ENCODE measurements at places on chromosomes 2 and 18.

DNA sequence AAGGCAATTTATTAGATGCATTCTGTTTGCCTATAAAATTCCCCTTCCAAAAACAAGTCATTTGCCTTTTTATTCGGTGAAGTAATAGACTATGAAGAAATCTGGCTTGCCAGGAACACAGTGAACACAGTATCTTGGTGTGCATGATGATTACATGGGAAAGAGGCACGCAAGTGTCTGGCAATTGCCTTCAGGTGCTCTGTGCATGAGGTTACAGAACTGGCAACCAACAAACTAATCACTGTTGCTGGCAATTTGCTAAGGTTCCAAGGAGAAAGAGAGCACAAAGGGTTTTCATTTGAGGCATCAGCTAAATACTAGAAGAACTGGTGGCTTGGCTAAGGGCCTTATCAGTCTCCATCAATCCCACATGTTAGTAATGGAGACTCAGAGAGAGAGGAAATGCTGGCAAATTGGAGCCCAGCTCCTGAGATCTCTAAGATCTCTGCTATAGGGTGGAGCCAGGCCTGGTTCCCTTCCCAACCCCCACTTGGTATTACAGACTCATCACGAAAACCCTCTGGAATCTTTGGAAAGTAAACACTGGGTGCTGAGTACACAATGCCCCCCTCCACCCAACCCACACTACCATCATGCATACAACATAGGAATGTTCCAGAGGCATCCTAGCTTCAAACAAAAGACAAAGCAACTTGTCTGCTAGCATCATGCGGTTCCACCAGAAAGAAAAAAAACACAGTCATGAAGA, 10.4 kb downstream of the RNF152 start:
- no peak for DNase-seq

GRCh38 chr2:3076848-3077642, 300.6 kb downstream of the EIPR1 start:
- DNase-seq, result no peak

- no peak for DNase-seq
These were observed 23.3 kb downstream of the EPB41L5 start for GRCh38 chr2:120036145-120036544.

DNA sequence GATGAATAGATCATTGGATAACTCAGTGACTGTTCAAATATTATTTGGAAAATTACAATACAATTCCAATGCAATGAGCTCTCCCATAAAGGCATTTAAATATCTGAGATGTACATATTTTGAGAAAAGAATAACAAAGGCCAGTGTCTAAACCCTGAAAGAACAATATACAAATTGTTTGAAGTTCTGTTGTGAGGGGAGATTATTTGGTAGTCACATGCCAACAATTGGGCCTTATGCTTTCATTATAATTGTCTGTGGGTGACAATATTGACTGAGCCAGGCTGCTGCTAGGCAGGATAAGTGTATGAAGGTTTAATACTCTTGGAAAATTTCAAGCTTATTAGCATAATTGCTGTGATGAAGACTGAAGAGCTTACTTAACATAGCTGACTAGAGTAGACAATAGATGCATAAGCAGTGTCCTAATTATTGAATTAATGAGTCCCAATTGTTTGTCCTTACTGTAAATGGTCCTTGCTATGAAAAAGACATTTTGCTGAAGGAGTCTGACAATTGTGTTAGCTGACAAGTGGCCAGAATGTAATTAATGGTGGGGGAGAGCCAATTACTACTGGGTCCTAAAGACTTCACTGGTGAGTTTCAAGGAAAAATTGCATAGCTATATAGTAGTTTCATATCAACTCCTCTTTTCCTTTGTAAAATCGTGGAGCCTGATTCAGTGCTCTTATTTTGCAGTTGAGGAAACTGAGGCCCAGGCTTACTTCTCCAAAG, 5.0 kb upstream of the SMAD2 start:
- no peak for DNase-seq

DNA sequence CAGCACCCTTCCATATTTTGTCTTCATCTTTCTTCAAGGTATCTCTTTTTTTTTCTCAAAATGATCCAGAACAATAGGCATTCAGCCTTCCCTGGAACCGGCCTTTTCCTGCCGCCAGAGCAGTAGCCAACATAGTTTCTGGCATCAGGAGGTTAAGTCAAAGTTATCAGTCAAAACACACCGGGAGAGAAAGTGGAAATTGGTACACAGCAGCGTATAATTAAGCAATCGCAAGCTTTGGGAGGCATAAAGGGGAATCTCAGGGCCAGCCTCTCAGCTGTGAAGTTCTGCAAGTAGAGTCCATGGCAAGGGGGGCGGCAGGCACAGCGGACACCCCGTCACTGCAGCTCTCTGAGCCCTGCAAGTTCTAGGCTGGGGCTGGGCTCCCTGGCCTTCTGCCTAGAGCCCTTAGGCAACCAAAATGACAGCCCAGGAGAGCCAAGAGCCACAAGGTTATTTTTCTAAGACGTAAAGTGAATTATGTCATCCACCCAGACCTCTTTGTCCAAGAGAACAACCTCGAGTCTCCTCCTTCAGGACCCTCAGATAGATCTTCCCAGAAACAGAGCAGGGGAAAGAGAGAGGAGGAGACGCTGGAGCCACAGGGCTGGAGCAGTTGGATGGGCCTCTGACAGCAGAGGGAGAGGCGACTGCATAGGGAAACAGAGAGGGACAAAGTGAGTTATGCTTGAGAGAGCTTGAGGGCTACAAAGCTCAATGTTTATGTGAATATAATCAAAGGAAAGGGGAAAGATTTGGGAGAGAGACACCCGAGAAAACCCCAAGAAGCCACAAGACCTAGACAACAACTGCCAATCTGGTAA, 114.7 kb downstream of the BCL2L11 start:
- no peak for DNase-seq

GRCh38 chr2:28407131-28407975, 14.7 kb downstream of the FOSL2 start:
- DNase-seq, result no peak

DNA sequence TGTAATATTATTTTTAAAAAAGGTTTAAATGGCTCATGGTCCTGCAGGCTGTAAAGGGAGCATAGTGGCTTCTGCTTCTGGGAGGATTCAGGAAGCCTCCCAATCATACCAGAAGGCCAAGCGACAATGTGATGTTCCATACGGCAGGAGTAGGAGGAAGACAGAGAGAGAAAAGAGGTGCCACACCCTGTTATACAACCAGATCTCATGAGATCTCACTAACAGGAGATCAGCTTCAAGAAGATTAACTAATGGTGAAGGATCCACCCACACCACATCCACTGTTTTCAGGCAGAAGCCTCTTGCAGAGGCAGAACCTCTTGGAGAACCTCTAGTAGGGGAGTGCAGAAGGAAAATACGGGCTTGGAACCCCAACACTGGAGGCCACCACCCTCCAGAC, 103.9 kb upstream of the TEKT4 start:
- DNase-seq, result no peak

DNA sequence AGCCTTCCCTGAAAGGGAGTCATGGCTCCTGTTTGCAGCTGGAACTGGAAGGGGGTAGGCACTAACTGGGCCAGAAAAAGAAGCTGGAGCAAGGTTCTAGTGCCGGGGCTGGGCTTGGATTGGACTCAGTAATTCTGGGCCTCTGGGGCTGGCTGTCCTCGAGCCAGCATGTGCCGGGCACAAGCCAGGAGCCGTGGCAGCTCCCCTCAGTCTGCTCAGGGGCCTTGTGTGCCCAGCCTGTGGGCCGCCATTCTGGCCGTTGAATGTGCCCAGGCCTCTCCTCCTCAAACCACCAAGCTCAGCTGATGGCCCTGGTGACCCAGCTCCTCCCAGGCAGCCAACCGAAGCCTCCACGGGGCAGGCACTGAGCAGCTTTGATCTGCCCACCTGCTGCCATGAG, 119.6 kb downstream of the KLHL29 start:
- no peak for DNase-seq

DNA sequence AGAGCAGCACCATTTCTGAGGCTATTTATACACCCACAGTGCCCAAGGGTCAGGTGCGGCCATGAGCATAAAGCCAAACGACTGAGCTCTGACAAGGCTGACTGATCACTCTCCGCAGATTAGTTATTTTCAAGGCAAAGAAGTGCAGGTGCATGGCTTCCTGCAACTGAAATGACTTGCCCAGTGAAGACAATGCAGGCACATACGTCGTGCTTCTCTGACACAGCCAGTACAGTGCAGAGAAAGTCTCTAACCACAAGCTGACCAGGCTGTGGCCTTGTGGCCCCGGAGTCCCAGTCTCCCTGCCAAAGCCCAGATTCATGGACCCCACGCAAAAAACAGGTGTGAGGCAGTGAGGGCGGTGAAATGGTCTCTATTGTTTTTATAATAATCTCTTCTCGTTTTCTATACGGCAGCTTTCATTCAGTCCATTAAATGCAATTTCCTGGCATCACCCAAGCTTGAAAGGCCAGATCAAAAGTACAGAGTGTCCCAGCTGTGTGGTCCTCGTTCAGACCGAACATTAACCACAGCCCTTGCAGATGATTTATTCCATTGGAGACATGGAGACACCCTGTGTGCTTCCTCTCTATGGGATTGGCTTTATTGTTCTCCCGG, 447.0 kb upstream of the ID2 start:
- DNase-seq, result no peak

DNA sequence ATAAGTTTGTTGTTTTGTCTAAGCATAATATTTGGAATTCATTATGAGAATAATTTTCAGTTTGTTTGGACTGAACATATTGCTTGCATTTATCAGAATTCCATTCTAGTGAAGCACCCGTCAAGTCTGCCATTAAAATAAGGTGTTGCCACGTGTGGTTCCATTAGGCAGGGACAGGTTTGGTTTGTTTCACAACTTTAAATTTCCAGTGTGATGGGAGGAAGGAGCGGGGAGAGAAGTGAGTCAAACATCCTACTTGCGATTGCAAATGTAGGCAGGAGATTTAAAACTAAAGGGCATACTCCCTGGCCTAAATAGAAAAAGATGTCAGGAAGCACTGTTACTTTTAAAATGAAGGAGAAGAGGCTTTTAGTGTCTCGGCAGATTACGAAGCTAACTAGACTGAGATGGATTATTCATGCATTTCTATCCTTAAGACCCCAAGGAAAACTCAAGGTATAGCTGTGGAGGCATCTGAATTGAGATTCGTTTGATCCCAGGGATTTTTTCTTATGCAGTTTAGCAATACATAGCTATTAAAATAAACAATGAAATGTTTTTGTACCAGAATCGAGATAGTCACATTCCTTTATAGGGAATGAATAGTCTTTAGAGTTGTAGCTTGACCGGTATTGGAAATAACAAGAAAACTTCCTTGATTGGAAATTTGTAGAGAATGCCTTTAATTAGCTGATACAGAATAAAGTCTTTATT, 19.8 kb downstream of the GRHL1 start:
- no peak for DNase-seq

GRCh38 chr2:120786038-120786960, 50.6 kb downstream of the GLI2 start:
- no peak for DNase-seq

DNA sequence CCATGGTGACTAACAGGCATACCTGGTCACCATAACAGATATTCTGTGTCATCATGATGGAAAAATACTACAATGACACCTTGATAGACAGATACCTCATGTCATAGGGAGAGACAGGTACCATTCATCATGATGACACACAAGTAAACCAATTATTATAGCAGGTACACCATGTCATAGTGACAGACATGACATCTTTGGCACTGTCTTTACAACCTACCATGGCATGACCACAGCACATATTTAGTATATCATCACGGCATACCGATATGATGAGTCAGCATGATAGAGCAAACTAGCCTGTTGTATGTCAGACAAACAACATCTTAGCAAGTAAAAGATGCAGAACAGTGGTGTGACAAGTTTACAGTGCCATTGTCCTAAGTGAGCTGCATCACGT, 101.3 kb upstream of the KLHL29 start:
- no peak for DNase-seq

DNA sequence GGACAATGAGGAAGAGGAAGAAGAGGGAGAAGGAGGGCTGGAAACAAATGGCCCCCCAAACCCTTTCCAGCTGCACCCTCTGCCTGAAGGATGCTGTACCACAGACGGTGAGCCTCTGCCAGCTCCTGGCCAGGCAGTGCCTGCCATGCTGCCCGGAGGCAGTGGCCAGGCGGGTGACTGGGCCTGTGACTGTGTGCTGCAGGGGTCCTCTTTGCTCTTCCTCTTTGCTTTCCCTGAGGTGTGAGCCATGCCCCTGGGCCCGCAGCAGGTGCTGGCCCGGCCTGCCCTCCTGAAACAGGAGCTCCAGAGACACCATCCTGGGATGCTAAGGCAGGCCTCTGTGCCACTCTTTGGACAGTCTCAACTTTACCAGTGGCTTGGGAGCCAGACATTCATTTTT, 28.6 kb downstream of the GREB1 start:
- no peak for DNase-seq

- no peak for DNase-seq
These were observed 183.3 kb downstream of the TDRD15 start for GRCh38 chr2:21307037-21307436.

DNA sequence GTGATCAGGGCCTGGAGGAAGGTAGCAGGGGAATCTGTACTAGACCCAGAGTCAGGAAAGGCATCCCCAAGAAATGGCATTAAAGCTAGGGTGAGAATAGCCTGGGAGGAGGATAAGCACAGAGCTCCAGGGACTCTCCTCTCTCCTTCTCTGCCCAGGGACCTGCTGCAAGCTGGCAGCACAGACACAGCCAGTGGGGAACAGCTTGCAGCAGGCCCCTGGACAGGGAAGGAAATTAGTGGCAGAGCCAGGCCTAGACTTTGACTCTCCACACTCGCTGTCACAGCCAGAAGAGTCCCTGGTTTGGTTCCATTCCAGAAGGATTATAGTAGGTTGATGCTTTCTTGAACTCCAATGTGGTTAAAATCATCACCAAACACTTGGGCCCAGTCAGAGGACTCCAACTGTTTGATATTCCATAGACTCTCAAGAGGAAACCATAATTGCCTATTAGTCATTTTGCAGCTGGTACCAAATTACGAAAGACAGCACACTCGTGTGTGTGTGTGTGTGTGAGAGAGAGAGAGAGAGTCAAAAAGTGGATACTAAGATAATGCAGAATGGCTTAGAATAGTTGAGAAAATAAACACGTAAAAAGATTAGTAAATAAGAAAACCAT, 95.5 kb upstream of the ATP8B1 start:
- DNase-seq, result no peak

- no peak for DNase-seq
These were observed 29.3 kb downstream of the SERPINE2 start for GRCh38 chr2:224009605-224010315.

DNA sequence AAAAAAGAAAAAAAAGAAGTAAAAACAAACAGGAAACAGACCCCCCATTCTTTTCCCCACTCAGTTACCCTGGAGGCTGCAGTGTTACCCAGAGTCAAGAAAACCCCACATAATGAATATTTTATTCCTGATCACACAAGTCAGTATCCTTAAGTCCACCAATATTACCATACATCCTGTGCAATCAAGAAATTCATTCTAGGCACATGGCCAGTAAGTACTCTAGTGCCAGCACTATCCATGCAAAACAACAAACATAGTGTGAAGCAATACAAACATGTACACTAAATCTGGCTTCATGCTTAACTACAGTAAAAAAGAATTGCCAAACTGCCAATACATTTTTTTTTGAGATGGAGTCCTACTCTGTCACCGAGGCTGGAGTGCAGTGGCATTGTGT, 111.6 kb downstream of the FAM168B start:
- DNase-seq, result no peak

Measured in stimulated activated CD8-positive, alpha-beta memory T cell treated with anti-CD3 and anti-CD28 coated beads, Interleukin-7, amount 100 ng/mL, for 4 hours (primary cell).